CD4-positive, alpha-beta memory T cell (primary cell): ENCODE measurements at places on chromosomes 5 and 9.

GRCh38 chr9:100134731-100135130 lies 35.7 kb downstream of the INVS start:
- DNase-seq = no peak

DNA sequence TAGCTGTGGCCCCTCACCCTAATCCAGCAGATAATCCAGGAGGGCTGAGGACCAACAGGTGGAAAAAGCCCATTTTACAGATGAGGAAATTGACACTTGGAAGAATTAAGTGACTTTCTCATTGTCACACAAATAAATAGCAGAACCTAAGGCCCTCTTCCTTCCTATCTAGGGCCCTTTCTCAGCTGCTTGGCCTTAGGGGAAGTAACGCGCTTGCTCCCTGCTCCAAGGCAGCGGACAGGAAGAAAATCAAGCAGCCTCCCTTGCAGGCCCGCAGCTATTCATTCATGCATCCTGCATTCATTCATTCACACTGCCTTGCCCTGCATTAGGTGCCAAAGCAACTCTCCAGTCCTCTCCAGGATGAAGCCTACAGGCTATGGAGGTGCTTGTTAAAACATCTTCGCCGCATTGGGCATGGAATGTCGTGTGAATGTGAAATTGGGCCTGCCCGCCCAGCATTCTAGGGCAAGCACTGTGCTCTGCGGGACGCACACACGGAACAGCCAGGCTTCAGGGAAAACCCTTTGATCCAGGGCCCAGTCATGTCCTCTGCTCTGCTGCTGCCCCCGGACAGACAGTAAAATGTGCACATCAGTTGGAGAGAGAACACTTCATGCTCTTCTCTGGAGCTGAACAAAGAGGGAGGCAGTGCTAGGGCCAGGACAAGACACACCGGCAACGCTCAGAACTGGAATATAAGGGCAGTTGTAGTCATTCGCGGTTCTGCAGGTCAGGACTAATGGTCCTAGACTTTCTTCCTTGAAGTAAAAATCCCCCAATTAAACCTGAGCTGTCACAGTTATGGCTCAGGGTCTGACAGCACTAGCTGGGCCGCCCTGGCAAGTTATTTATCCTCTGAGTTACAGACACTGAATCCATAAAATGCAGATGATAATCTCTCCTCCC lies 166.0 kb downstream of the COL23A1 start:
- DNase-seq = no peak

- DNase-seq = no peak
These were observed 68.5 kb downstream of the MRPL36 start for GRCh38 chr5:1731091-1731639.

GRCh38 chr9:99128133-99128406 lies 23.2 kb downstream of the TGFBR1 start:
- no peak for DNase-seq

- no peak for DNase-seq
These were observed 196.8 kb downstream of the ANXA1 start for GRCh38 chr9:73348471-73348870.

DNA sequence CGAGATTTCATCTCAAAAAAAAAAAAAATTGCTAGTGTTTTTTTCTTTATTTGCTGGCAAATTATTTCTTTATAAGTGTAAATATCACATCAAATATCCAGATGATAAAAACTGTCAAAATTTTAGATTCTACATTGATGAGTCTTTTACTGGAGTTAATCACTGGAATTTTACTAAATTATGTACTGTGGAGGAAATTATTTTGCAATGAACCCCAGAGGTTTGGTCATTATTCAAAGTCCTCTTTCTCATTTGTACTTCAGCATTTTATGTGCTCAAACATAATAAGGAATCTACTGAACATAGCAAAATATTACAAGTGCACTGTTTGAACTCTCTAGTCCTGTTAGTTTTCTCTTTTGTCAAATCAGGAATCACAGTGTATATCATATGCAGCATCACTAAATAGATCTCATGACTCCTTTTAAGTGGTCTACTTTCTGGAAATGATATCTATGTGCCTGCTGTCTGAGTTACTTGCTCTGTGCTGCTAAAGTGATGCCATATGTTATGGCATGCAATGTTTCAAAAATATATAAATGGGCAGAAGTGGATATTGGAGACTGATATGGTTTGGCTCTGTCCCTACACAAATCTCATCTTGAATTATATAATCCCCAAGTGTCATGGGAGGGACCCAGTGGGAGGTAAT lies 18.0 kb downstream of the OTULINL start:
- DNase-seq = no peak

GRCh38 chr5:108735790-108736189 lies 11.9 kb upstream of the FER start:
- no peak for DNase-seq

DNA sequence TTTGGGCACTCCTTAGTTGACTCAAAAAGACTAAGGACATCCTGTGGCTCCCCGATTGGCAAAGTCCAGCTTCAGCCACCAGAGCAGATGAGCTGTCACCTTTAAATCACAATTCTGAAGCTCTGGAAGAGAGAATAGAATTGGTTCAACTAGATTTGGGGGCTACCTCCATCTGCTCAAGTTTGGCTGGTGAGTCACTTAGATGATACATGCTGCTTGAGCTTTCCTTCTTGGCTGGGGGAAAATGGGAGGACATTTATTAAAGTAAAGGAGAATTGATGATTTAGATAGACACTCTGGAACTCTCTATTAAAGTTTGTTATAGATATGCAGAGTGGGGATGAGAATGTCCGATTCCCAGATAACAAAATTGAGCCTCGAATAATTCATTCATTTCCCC lies 30.0 kb upstream of the GRIA1 start:
- no peak for DNase-seq

- no peak for DNase-seq
These were observed 127.2 kb downstream of the CTNND2 start for GRCh38 chr5:11777096-11777495.

GRCh38 chr9:110128664-110129329 lies 79.2 kb downstream of the C9orf152 start:
- DNase-seq = no peak
